Peyer's patch (tissue), 4 donors: ENCODE measurements at places on chromosomes 6 and 20. TPM values are rescaled to one million over a fixed set of nuclear protein-coding genes. Genes with fewer than 3 reads are reported as not detected.

GRCh38 chr6:90284236-90285041 is 12.2 kb downstream of the BACH2 start:
- no peak for DNase-seq

DNA sequence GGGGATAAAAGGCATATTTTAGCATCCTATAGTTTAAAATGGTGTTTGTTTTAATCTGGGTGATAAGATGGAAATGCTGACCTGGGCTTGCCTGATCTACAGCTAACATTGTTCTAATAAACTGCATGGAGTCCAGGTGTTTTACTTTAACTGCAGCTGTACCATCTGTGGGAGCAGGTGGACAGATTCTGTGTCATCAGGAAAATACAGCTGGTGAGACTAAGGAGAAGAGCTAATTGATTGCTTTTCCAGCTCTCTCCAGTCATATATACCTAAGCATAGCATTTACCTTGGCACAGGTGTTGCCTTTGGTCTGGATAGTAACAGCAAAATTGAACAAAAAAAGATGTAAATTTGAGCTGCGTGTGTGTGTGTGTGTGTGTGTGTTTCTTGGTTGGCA is 31.6 kb downstream of the CBFA2T2 start:
- no peak for DNase-seq

GRCh38 chr6:17758119-17758518 is 51.4 kb upstream of the NUP153 start:
- DNase-seq, result no peak

- no peak for DNase-seq
These were observed 204.5 kb upstream of the PRDM1 start for GRCh38 chr6:105881608-105882007.

- no peak for DNase-seq
These were observed 17.2 kb upstream of the IL22RA2 start for GRCh38 chr6:137190583-137191094.

DNA sequence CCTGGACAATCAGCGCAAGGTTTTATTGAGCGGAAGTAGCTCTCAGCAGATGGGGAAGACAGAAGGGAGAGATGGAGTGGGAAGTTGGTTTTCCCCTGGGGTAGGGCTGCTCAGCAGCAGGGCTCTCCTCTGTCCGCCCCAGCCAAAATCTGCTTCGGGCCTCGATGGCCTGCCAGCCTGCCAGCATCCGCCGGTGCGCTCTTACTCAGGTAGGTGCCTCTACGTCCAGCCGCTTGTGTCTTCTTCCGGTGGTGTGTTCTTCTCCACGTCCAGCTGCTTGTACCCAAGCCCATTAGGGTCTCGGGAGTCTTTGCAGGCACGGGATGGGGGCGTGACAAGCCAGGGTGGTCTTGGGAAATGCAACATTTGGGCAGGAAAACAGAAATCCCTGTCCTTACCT is 1340.0 kb upstream of the MAP3K7 start:
- no peak for DNase-seq

Gene SLC22A23
- 22.3 TPM for total RNA-seq

Gene TOP1
- 41.5 TPM for total RNA-seq
